ENCODE measurements at places on chromosomes 11 and 22.

- peak; percentile 61 for DNase-seq
Observed at GRCh38 chr11:86919557-86920210, 35.5 kb downstream of the FZD4 start.

DNA sequence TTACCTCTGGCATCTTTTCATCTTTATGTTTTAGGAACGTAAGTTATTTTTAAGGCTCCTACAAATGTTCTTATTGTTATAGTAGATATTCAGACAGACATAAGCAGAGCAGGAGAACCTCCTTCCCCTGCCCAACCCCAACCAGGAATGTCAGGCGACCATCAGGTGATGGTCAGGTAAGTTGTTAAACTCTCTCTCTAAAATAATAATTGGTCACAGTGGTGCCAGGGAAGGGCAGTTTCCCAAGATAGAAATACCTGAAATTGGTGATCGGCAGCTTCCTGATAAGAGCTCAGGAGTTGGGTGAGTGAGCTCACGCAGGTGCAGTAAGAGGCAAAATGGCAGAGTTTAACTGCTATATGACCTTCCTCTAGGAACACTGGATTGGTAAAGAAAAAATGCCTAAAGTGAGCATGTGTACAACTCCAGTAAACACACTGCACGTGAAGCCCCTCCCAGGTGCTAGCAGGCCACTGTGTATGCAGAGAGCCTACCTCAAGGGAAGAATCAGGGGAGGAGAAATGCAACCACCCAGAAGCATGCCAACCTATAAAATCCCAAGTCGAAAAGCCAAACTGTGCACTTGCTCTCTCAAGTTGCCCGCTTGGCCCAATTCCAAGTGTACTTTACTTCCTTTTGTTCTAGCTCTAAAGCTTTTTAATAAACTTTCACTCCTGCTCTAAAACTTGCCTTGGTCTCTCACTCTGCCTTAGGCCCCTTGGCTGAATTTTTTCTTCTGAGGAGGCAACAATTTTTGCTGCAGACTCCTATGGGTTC lies 273.9 kb downstream of the SBF2 start:
- no peak for DNase-seq

DNA sequence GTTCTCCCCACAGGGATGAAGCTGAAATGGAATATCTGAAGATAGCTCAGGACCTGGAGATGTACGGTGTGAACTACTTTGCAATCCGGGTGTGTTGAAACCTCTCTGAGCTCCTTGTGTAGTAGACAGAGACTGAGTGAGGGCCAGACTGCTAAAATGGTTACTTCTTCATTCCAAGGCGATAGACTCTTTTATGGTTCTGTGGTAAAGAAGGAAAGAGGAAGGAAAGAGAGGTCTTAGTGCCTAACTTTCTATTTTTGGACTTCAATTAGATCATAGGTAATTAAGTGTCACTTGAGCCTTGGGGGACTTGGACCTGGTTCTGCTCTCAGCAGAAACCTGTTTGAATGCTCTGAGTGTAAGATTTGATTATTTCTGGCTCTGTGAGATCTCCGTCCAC lies 54.7 kb downstream of the NF2 start:
- no peak for DNase-seq

DNA sequence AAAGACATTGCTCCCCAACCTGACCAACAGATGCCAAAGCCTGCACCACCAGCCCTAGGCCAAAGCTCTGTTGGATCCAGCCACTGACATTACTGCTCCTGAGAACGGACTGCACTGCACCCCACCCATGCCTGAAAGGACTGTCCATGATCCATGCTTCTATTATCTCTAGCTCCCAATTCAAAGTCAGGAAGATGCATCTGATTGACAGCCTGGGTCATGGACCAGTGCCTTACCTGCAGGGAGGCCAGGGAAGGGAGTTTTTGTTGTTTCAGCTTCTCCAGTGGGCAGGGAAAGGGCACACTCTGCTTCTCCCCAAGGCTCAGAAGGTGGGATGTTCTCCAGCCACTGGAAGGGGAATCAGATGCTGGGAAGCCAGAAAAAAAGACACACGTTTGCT lies 4.8 kb upstream of the PRDM11 start:
- DNase-seq: no peak

GRCh38 chr22:26318975-26319374 lies 110.1 kb upstream of the ASPHD2 start:
- DNase-seq: no peak

DNA sequence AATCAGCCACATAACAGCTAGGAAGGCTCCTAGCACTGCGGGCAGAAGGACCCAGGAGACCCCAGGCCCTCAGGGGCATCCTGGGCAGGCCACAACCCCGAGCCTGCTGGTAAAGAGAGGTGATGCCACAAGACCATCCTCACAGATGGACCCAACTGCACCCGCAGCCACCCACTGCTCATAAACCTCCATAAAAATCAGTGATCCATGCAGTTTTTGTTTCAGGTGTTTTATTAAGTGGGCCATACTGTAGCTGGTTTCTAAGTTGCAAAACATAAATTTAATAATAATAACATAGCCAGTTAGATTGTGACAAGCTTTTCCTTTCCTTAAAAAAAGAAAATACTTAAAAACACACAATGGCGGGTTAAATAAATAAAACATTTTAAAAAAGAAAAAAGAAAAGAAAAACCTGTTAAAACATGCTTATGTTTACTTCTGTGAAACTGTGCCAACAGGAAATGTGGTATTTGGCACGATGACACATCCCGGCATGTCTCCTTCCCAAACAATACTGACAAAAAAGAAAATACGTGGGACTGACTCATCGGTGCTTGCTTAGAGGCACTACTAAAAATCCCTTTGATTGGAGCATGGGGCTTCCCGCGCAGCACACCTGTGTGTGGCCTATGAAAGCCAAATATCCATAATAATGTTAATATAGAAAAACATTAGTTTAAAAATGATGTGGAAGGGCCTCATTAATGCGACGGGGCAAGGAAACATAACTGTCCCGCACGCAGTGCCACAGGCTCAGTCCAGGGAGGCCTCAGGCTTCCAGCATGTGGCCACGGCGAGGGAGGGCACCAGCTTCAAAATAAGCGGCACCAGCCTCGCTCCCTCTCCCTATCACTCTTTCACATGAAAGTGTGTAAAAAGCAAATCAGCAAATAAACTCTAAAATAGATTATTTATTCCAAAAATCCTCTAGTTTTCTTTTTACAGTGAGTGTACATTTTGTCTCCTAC lies 47.5 kb upstream of the SCUBE2 start:
- peak; percentile 49 for DNase-seq
